Activated CD8-positive, alpha-beta memory T cell treated with anti-CD3 and anti-CD28 coated beads for 1 hour (primary cell): ENCODE measurements at places on chromosomes 11 and 22.
A peak's percentile ranks its signal among the peaks of the same experiment; 100 is the strongest.

DNA sequence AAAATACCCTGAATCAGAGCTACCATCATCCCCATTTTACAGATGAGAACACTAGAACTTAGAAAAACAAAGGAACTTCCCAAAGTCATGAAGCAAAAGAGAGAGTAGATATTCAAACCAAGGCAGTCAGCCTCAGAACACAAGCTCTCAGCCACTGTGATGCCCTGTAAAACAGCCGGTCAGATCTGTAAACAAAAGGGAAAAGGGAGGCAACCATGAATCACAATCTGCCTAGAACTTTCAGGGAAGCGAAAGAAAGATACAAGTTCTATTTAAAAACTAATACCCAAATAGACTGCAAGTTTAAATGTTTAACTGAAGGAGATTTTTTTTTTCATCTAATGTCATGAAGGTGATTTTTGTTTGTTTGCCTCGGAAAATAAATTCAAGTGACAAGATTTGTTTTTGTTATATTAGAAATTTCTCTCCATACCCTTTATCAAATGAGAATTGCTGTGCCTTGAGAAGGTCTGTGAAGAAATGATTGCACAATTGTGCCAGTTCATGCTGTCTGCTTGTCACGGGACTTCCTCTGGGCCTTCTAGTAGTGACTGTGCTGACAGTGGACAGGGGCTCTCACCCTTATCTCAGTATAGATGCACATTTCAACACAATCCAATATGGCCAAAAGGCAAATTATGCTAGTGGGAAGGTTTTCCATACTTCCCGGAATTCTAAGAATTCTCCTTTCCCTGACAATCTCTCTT lies 11.7 kb downstream of the SAA1 start:
- DNase-seq, result no peak

DNA sequence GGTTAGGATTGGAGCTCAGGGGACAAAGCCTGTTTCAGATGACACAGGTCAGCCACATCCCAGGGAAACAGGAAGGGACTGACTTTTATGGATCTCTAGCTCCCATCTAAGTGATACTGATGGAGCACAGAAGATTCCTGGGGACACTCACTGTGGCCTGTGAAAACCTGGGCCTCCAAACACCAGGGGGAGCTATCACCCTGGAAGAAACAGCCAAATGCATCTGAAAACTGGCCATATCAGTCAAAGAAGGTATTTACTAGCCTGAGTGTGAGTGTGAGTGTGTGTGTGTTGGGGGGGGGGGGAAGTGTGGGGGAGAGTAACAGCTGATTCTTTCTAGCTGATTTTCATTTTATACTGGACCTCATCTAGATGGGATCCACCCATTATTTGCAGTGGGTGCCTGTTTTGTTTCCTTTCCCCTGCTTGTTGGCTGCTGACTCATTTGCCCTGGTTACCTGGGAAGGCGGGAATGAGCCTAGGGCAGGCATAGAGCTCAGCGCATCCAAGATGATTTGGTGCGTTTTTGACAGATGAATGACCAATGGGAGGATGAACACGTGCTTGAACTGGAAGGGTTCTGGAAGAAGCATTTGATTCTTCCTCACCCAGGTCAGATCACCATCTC lies 284.0 kb downstream of the KIRREL3 start:
- no peak for DNase-seq

GRCh38 chr11:57566905-57567514 lies 462 bp downstream of the UBE2L6 start:
- no peak for DNase-seq

DNA sequence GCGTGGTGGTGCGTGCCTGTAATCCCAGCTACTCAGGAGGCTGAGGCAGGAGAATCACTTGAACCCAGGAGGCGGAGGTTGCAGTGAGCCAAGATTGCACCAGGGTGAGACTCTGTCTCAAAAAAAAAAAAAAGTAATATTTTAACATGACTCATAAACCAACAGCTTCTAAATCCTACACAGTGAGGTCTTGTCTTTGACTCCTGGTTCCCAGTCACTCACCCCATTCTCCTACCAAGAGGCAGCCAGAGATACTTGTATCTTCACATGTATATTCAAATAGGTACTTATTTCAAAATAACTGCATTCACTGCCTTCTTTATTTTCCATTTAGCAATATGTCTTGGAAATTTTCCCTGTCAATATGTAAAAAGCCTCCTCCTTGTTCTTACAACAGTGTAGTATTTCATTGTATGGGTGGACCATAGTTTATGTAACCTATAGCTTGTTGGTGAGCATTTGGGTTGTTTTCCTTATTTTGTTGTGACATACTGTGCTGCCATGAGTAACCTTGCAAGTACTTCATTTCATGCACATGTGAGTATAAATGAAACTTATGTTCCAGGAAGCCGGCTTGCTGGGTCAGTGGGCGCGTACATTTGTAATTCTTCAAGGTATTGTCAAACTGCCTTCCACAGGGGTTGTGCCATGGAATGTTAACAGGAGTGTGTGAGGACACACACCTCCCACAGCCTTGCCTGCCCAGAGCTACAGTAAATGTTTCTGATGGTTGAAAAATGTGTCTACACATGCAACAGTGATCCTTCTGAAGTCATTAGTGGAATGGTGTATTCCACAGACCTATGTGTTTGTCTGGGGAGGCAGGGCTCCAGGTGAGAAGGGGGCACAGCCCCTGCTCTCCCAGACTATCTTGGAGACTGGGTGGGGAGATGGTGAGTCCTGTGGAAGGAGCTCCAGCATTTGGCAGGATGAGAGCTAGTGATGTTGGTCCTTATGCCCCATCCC lies 47.9 kb downstream of the OSBP2 start:
- DNase-seq, result no peak

GRCh38 chr22:38736257-38736570 lies 19.6 kb downstream of the SUN2 start:
- no peak for DNase-seq

- DNase-seq, result peak; percentile 92
These were observed 11.8 kb downstream of the LTBP3 start for GRCh38 chr11:65546217-65546958.

DNA sequence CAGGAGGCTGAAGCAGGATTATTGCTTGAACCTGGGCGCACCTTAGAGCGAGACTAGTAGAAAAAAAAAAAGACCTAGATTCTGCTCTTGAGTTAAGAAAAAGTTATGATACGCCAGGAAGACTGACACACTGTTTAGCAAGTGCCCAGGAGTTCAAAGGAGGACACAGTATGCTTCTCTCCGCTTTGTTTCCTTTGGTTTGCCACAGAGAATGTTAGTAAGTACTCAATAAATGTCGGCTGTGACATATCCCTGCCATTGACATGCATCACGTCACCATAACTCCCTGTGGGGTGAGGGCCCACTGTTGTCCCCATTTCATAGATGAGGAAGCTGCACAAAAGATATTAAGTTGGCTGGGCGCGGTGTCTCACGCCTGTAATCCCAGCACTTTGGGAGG lies 7.1 kb downstream of the SPTBN2 start:
- DNase-seq, result no peak

DNA sequence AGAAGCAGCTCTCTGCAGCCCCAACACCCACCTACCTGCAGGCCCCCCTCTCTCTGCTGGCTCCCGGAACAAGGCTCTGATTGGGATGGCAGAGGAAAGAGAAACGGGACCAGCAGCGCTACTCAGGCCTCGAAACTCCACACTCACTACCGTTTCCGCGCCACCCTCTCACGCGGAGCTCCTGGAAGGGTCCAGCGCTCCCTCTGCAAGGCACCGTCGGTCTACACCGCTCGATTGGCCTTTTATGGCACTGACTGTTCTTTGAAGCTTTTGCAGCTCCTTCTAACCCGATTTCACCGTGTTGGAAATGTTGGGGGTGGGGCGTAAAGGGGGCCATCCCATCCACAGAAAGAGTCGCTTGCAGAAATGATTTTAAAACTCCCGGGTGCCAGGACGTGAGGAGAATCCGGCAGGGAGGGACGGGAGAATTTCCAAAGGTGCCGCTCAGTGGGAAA lies 323 bp upstream of the PANX1 start:
- no peak for DNase-seq

DNA sequence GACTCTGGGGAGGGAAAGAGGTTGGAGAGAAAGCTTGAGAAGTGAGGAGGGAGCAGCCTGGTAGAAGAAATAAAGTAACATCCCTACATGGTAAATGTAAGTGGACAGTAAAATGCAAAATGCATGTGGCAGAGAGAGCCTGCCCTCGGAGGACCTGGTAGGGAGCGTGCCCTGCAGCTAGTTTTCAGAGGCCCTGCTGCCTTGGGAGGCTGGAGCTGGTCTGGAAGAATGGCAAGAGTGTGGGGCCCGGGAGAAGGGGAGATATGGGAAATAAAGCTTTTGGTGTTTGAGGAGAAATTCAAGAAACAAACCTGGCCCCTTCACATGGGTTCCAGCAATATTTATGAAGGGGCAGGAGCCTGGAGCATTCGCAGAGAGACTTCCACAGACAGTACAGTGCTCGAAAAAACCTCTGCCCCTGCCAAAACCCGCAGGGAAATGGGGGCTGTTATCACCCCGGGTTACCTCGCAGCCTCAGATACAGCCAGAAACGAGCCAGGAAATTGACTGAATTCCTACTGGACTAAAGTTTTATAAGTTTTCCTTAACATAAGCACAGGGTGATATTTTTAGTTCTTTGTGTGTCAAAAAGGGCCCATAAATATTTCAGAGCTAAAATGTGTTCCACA lies 363.0 kb downstream of the TENM4 start:
- DNase-seq, result no peak

- no peak for DNase-seq
These were observed 174.4 kb downstream of the SWAP70 start for GRCh38 chr11:9838229-9838628.

DNA sequence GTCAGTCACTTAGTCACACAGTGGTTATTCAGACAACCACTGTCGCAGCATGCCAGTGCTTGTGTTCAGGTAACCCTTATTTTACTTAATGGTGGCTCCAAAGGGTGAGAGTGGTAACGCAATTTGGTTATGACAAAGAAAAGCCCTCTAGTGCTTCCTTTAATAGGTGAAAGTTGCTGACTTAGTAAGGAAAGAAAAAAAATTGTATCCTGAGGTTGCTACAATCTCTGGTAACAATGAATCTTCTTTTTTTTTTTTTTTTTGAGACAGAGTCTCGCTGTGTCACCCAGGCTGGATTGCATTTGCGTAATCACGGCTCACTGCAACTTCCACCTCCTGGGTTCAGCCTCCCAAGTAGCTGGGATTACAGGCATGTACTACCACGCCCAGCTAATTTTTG lies 64.5 kb downstream of the C11orf91 start:
- no peak for DNase-seq

GRCh38 chr11:73997120-73997770 lies 11.6 kb downstream of the UCP3 start:
- DNase-seq, result no peak

DNA sequence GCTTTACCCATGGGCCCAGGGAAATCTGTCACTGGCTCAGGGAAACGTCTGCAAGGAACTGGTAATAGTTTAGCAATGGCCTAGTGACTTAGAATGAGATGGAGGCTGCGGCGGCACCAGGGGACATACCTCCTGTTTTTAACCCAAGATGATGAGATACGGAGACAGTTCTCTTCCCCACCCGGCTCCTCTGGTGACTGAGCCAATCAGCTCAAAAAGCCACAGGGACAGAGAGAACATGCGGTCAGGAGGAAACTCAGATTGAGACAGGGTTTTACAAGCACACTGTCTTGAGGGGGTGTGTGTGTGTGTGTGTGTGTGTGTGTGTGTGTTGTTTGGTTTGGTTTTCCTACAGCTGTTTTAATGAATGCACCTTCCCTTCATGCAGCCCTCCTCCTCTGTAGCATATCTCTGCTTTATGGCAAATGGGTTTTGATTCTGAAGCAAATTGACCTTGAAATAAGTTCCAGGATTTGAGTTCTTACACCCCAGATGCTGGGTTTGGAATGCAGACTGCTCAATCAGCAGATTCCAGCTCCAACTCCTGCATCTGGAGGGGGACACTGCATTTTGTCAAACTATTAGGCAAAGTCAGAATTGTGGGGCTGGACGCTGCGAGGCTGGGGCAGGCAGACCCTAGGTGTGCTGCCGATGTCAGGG lies 246.2 kb downstream of the NTM start:
- DNase-seq, result no peak

DNA sequence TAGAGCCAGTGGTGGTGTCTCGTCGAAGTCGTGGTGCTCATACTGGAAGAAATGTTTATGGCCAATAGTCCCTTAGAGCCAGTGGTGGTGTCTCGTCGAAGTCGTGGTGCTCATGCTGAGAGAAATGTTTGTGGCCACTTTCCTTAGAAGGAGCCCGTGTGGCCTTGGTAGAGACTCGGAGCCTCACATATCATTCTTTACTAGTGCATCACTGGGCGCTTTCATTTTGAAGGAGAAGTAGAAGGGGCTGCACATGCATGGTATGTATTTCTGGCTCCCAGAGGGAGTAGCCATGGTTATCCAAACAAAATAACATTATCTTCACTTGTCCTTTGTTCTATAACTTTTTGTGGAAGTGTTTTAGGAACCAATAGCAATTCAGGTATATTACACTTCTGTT lies 69.5 kb downstream of the JAM3 start:
- DNase-seq, result no peak

DNA sequence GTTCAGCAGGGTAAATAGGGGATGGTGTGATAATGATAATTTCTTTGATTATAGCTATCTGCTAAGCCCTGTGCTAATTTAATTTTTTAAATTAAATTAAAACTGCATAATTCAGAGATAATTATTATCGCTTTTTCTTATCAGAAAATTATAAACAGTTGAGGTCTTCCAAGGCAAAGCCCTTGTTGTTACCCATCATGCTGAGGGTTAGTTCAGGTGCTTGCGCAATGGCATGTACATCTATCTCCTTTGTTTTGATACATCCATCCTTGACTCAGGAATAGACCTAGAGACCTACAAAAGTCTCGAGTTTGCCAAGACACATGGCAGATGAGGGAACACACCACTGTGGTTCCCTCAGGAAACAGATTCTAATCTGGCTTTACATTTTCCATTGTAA lies 737.6 kb downstream of the DLG2 start:
- no peak for DNase-seq

GRCh38 chr11:130068986-130069658 lies 572 bp upstream of the APLP2 start:
- no peak for DNase-seq

GRCh38 chr11:65298131-65298535 lies 16.5 kb upstream of the CDC42EP2 start:
- DNase-seq, result no peak

DNA sequence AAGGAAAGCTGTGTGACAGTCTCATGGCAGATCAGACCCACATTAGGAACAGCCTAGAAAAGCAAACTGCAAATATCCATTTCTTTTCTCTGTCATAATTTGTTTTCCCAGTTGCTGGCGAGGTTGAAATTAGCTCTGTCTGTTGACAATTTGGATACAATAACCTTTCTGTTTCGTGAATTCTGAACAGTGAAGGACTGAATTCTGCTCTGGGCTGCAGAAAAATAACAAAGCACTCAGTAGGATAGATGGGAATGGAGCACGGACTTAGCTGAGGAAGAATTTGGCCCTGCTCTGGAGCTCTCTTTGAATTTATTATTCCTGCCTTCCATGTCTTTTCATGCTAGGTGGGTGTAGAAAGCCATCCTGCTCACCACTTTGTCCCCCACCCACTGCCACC lies 140.3 kb downstream of the RRAS2 start:
- no peak for DNase-seq

- no peak for DNase-seq
These were observed 2.4 kb downstream of the DRD4 start for GRCh38 chr11:639332-639955.
